ENCODE measurements at places on chromosomes 16 and 17.

DNA sequence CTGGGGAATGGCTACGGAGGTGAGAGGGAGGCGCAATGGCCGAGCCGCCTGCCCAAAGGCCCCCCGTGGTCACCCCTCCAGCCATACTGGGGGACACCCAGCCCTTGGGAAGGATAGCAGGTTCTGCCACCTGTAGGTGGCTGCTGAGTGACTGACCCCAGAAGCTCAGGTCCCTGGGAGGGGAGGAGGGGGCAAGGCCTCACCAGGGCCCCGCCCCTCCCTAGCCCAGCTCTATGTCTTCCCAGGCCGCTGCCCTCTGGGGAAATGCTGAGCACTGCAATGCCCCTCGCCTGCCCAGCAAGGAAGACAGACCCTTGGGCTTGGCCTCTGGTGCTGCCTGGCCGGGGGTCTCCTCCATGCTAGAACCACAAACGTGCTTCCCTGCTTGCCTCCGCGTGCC lies 11.4 kb upstream of the CLDN9 start:
- no peak for DNase-seq

- DNase-seq, result no peak
These were observed 28.8 kb upstream of the KLHDC4 start for GRCh38 chr16:87794485-87795078.

DNA sequence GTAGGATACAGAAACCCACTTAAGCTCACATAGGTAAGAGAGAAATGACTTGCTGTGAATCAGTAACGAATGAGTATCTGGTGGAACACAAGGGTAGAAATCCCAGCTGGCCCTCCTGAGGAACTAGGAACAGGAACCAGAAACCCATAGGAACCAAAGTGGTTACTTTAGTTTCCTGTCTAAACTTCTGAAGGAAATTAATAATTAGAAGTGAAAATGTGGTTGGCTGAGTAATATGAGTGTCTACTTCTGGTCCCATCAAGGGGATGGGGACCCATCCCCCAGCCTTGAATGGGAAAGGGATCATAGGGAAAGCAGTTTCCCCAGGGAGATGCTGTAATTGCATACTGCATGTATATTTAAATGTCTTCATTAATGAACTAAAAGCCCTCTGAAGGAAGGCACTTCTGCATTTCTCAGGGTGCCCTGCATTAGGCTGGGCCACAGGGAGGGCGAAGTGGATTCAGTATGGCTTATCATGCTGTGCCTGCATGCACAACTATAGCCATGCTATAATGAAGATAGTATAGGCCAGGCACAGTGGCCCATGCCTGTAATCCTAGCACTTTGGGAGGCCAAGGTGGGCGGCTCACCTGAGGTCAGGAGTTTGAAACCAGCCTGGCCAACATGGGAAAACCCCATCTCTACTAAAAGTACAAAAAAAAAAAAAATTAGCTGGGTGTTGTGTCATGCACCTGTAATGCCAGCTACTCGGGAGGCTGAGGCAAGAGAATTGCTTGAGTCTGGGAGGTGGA lies 45.6 kb downstream of the CYB5B start:
- DNase-seq, result no peak

GRCh38 chr17:66675273-66675990 lies 159.5 kb upstream of the CACNG5 start:
- no peak for DNase-seq

- no peak for DNase-seq
These were observed 306.1 kb upstream of the KIF2B start for GRCh38 chr17:53516636-53517035.

DNA sequence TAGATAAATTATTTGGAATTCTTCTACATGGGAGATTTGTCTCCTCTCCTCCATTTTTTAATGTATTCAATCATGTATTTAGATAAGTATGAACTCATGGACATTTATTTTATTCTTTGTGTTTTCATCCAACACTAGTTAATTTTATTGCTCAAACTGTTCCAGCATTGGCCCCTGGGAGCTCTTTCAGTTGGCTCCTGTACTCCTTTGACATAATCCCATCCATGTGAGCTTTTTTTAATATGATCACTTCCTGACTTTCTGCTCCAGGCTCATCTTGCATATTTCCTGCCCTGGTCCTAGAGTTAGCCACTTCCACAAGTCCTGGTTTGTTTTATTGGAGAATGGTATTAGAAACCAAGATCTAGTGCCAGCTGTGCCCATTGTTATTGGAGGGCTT lies 419.0 kb upstream of the CDH11 start:
- no peak for DNase-seq

DNA sequence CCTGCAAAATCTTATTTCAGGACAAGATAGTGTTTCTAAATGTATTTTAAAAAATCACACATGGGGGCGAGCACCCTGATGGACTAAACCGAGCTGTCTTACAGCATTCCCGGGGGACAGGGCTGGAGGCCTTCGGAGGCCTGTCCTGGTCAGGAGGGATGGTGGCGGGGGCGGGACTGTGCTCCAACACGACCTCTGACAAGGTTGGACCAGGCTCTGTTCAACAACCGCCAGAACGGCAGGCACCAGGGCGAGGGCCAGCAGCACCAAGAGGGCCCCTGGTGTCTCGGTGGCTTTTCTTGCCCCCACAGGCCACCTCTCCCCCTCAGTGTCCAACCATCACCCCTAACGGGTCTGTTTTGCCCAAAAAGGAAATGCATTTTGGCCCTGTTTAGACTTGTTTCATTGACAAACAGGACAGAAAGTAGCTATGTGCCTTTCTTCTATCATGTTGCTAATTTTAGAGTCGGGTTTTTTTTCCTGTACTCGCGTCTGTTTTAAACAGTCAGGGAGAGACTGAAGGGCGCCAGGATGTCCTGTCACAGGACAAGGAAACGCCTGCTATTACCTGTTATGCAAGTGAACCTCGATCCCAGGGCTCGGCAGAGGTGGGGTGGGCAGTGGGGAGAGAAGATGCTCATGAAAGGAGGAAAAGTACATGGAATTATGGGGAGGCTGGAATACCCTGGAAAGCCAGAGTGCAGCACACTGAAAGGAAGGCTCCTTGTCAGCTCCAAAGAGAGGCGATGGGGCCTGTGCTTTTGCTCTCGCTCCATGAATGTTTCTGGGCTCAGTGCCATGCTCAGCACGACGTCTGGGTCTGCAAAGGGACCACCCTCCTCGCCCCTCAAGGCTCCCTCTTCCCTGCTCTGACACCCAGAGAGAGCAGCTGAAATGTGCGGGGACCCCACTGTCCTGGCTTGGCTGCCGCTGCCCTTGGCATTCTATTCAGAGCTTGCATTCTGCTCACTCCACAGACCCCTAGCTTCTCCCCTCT lies 11.9 kb downstream of the TMEM204 start:
- DNase-seq, result no peak

DNA sequence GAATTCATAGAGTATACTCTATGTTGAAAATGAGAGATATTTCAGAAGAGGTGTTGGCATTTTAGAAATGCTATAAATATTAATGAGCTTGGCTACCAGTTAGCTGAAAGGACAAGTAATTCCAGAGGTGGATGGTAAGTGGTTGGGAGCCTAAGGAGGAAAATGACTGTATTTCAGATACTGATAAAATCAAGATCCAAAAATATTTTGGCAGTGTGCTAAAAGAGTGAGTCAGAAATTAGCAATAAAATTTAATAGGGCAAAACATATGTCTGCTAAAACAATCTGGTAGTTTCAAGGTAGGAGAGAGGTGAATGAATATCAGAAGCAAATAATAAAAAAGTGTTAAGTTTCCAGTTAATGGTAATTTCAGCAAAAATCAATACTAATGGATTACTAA lies 1287.9 kb downstream of the CDH8 start:
- no peak for DNase-seq

DNA sequence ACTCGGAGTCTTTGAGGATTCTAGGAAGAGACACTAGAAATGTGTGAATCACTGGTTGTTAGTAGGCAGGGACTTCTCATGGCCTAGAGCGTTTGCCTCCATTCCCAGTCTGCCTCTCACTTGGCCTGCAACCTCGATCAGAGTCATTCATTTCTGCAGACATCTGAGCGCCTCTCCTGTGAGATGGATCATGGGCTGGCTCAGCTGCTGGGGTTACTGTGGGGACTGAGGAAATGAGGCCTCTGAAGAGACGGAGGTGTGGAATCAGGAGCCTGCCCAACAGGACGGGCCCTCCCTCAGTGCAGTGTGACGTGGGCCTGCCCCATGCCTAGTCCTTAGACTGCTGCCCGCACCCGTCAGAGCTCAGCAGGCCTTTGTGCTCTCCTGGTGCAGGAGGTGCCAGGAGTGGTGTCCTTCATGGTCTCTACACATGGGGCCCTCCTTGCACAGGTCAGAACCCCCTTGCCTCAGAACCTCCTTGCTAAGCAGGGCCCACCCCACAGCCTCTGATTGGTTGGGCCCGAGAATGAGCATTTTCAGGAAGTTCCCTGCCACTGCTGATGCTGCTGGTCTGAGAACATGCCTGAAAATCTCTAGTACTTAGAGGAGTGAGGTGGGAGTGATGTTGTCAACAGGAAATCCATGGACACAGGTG lies 99.4 kb downstream of the NPIPB11 start:
- DNase-seq, result no peak

- no peak for DNase-seq
These were observed 346.3 kb upstream of the CDH11 start for GRCh38 chr16:65468133-65468532.

GRCh38 chr16:81671738-81672597 lies 107.1 kb upstream of the PLCG2 start:
- no peak for DNase-seq

DNA sequence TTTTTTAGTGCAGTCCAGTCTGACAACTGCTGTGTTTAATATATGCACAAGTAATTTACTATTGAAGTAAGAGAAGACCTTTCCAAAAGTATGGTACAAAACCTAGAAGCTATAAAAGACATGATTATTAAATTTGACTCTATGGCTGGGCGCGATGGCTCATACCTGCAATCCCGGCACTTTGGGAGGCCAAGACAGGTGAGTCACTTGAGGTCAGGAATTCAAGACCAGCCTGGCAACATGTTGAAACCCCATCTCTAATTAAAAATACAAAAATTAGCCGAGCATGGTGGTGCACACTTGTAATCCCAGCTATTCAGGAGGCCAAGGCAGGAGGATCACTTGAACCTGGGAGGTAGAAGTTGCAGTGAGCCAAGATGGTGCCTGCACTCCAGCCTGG lies 41.4 kb upstream of the VWA3A start:
- DNase-seq, result no peak

DNA sequence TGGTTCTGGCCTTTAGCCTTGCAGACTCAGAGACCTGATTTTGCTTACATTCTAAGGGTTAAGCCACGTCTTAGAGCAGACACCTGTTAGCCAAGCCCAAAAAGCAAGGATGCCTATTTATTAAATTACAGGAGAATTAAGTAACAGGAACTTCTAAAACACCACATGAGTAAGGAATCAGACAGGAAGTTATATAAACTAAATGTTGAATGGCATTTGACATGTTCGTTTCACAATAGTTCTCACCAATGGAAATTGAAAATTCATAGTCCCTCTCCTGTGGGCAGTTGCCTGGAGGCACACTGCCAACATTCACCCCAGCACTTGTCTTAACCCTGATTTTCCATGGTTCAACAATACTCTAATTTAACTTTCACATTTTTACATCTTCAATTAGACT lies 9.0 kb downstream of the KRTAP9-7 start:
- no peak for DNase-seq

DNA sequence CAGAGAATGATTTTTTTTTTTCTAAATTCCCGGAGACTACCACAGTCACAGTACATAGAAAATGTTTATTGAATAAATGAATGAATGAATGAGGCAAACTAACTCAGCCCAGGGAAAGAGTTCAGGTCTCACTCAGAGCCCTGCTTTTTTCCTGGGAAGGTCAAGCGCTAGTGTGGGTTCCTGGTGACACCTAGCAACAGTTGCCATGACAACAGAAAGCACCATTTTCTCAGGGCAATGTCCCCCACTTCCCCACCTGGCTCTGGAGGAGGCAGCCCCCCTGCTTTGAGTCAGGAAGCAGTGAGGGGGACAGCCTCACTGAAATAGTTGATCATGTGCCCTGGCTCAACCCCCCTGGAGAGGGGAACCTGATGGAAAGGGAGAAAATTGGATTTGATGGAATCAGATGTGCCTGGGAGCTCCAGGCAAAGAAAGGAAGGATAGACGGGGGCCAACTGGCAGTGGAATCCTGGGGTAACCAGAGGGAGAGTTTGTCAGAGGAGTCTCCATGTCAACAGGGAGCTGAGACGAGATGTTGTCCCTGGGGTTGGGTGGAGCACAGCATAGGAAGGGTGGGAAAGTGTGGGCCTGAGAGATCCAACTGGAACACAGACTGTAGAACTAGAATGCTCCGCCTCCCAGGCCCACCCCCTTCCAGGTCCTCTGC lies 242.2 kb upstream of the CCL2 start:
- no peak for DNase-seq

- DNase-seq, result no peak
These were observed 44.4 kb downstream of the PIK3R5 start for GRCh38 chr17:8921147-8921546.

DNA sequence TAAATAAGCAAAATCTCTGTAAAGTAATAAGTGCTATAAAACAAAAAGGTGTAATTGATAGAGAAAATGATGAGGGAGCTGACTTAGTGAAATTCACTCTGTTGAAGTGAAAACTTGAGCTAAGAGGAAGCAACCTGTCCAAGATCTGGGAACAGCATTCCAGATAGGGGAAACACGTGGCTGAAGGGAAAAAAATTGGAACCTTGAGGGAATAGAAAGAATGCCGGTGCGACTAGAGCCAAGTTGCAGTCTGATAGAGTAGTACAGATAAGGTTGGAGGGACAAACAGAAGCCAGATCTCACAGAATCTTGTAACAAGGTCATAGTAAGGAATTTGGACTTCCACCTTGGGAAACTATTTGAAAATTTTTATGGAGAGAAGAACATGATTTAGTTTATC lies 623 bp upstream of the DDX52 start:
- no peak for DNase-seq

- DNase-seq, result no peak
These were observed 101.8 kb upstream of the TNRC6C start for GRCh38 chr17:77856551-77857305.

DNA sequence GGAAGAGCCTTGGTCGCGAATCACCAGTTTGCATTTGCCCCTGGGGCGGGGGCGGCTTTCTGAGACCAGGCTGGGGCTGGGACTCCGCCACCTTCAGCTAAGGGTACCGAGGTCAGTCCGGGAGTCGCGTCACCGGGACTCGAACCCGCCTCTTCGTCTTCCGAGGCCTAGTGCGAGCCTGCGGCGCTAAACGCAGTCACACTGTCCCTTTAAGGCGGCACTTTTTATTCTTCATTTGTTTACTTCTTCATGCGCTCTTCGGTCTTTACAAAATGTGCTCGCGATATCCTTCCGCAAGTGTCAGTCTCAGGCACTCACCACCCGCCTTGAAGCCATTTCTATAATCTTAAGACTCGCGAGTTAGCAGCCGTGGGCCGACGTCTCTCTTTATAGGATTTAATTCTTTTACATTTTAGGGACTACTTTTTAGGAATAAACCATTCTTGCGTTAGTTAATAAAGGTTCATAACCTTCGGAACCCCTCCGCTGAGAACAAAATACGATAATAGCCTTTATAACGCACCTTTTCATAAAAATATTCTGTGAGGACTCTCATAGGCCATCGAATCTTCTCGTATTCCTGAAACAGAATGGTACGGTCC lies 593 bp upstream of the HEXIM1 start:
- DNase-seq, result peak; percentile 91

- no peak for DNase-seq
These were observed 14.6 kb upstream of the DHX8 start for GRCh38 chr17:43469145-43469544.

GRCh38 chr17:16466407-16466806 lies 25.6 kb downstream of the LRRC75A start:
- DNase-seq, result no peak

- no peak for DNase-seq
These were observed 103.7 kb downstream of the AXIN2 start for GRCh38 chr17:65457635-65458257.

Data from NCI-H446 (cell line).